ENCODE measurements at places on chromosomes 6 and 20.

DNA sequence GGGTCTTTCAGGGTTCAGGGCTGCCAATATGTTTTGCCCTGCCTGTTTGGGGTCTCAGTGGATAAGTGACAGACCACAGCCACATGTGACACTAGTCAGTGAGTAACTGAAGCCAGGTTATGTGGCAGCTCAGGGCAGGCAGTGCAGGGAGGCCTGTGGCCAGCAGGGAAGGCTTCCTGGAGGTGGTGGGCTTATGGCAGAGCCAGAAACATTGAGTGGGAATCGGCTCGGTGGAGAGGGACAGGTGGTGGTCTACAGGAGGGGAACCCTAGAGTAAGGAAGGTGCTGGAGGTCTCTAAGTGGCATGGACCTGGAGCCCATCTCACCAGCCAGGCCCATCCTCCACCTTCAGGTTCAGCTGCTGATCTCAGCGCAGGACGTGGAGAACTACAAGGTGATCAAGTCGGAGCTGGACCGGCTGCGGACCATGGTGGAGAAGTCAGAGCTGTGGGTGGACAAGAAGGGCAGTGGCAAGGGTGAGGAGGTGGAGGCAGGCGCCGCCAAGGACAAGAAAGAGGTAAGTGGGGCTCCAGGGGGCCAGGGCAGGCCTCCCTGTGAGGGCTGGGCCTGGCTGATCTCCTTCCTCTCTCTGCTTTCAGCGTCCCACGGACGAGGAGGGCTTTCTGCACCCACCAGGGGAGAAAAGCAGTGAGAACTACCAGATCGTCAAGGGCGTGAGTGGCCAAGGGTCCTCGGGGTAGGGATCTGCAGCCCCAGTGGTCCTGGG lies 34.9 kb downstream of the UQCC2 start:
- DNase-seq, result no peak

DNA sequence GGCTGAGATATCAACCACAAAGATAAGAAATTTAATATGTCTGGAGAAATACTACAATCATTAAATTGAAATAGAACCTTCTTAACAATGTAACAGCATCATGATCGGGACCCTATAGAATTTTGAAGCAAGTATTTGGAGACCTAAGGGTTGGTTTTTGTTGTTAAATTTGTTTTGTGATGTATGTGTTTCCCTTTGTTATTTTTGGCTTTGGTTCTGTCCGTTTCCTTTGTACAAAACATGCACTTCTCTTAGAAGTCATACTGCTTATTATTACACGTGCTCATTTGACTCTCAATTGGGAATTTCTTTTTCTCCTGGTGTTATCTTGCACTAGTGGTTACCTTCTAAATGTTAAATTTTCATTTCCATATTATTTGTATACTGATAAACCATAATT lies 4.0 kb upstream of the PLN start:
- DNase-seq, result no peak

DNA sequence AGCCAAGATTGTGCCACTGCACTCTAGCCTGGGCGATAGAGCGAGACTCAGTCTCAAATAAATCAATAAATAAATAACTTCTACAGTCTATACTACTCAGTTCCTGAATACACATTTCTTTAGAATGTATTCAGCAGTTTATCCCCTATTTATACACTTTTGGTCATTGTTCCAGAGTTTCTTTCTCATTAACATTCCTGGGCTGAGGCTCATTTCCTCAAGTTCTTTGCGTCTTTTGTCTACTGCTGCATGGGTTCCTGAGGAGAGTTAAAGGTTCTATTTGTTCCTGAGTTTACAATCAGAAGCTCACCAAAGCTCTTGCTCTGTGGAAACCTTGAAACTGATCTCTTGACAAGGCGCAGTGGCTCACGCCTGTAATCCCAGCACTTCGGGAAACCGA lies 37.7 kb upstream of the SASH1 start:
- no peak for DNase-seq

DNA sequence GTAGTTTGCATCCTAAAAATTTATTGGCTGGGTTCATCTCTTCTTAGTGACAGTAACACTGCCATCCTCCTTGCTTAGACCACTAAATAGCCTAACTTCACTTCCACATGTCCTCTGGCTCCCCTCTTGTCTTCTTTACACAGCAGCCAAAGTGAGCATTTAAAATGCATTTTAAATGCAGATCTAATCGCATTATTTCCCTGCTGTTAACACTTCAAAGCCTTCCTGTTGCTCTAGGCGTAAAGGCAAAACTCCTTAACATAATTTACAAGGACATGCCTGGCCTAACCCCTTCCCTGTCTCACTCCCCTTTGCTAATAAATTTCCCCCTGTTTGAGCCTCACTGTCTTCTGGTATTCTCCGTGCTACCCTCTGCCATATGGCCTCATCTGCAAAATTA lies 26.5 kb downstream of the NKAIN2 start:
- no peak for DNase-seq

- no peak for DNase-seq
These were observed 176.4 kb downstream of the SOX4 start for GRCh38 chr6:21769968-21770367.
